ENCODE measurements at places on chromosomes 11 and 22.

DNA sequence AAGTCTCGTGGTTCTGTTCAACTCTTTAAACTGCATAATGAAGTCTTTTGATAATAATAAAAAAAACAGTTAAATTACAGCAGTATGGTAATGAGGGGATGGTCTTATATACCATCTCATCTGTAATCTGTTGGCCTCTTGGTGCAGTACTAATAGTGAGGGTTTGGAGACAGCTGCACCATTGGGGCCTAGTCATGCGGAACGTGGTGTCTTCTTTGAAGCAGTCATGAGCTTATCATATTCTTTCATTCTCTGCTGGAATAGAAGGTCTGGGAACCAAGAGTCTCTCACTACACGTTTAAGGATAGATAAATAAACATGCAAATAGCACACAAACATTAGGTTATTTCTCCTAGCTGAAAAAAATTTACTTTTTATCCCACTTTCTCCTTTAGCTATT lies 40.9 kb upstream of the OR9Q1 start:
- DNase-seq = no peak

- no peak for DNase-seq
These were observed 734 bp downstream of the ACR start for GRCh38 chr22:50738649-50739227.

GRCh38 chr11:93587858-93588581 lies 44.8 kb upstream of the SMCO4 start:
- no peak for DNase-seq

DNA sequence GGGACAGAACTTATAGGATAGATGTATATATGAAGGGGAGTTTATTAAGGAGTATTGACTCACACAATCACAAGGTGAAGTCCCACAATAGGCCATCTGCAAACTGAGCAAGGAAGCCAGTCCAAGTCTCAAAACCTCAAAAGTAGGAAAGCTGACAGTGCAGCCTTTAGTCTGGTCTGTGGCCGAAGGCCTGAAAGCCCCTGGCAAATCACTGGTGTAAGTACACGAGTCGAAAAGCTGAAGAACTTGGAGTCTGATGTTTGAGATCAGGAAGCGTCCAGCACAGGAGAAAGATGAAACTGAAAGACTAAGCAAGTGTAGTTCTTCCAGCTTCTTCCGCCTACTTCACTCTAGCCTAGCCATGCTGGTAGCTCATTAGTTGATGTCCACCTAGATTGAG lies 799.6 kb upstream of the ARHGAP42 start:
- DNase-seq = no peak

GRCh38 chr11:79467761-79468160 lies 26.9 kb upstream of the TENM4 start:
- no peak for DNase-seq

GRCh38 chr11:63491636-63492372 lies 837 bp upstream of the PLAAT5 start:
- DNase-seq = no peak

DNA sequence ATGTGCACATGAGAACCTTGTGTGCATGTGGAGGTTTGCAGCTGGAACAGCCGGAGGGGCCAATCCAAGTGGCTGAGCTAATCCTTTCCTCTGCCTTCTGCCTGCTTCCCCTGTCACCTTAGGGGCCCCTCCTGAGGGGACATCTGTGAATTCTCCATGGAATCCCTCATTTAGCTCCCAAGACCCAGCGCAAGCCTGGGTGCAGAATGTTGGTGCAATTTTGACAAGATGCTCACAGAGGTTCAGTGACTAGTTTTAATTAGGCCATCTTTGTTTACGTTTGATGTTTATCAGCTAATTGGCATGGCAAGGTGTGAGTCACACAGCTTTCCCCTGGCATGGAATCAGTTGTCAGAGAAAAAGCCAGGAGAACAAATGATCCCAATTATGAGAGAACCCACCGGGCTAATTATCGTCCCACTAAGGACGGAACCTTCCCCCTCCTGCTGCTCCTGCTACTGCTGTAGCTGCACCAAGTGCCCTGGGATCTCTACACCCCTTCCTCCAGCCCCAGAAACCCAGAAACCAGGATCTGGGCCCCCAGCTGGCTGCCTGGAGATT lies 63.6 kb upstream of the PAX6 start:
- DNase-seq = no peak

- DNase-seq = peak; percentile 78
These were observed 46.9 kb downstream of the C11orf96 start for GRCh38 chr11:43989162-43989981.

GRCh38 chr11:111444040-111444439 lies 65.0 kb upstream of the POU2AF1 start:
- DNase-seq = no peak

DNA sequence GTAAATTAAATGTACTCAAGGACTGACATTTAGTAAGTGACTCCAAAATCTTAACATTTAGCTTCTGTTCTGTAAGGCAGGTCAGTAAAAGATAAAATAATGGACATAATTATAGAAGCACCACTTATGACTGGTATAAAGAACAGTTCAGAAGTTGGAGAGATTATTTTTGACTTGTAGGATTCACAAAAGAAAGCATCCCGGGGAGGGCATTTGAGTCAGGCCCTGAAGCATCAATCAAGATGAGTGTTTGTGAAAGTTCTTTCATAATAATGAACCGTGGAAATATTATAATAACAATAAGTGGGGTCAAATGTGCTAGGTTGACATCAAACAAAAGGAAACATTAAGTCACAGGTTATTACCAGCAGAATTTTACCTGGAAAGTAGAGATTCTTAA lies 201.9 kb downstream of the DDX10 start:
- DNase-seq = no peak

Measured in dermis microvascular lymphatic vessel endothelial cell (primary cell).